Dorsolateral prefrontal cortex (tissue), 122 donors: ENCODE measurements at places on chromosomes 6 and 20.

DNA sequence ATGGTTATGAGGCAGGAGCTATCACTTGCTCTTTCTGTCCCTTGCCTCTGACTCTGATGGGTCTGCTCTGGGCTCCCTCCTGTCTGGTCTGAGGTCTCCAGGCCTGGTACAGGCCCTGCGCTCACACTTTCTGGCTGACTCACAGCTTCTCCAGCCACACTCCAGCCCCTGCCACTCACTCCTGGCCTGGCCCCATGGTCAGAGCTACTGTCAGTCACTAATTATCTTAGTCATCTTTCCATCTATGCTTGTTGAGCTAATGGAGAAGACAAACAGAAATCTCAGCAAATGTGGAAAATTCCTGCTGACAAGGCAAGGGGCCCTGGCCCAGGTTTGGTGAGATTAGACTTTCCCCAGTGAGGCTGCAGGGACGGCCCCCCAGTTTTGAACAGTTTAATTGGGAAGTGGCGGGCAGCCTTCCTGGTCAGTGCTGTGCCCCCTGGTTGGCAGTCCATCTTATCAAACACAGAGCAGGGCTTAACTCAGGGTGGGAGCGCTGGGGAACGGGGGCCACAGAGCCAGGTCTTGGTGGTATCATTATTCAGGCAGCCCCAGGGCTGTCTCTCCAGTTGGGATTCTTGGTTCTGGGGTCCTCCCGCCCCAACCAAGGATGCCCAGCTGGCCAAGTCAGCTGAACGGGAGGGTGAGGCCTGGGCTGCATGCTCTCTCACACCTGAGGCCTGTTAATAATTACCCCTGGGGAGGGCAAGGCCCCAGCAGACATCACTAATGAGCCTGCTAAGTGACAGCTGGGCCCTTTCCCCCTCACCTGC is 63.4 kb downstream of the VEGFA start:
- DNase-seq, result no peak

DNA sequence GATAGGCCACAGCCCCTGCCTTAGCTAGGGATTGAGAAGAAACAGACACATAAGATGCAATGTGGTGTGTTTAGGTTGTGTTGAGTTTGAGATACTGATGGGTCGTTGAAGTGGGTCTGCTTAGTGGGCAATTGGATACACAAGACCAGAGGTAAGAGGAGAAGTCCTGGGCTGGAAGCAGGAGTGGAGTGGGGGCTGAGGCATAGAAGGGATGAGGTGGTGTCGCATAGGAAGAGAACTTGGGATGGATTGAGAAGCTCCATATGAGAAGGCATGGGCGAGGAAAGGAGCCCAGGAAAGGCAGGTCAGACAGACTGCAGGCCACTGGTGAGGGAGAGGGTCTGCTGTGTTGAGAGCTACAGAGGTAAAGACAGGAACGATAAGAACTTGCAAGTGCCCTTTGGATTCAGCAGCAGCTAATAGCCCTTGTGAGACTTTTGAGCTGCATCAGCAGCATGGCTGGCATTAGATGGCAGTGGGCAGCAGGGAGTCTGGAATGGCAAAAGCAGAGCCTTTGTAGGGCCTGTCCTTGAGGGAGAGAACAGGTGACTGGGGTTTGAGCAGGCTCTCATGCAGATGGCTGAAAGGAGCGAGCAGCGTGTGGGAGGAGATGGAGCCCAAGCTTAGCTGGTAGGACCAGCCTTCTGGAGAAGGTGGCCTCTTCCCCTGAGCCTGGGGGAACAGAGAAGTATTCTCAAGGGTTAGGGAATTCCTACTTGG is 33.2 kb downstream of the PLCG1 start:
- DNase-seq, result no peak

GRCh38 chr6:130381012-130381411 is 15.2 kb downstream of the TMEM200A start:
- DNase-seq, result no peak

GRCh38 chr20:49765846-49766541 is 46.6 kb upstream of the SLC9A8 start:
- DNase-seq, result no peak

DNA sequence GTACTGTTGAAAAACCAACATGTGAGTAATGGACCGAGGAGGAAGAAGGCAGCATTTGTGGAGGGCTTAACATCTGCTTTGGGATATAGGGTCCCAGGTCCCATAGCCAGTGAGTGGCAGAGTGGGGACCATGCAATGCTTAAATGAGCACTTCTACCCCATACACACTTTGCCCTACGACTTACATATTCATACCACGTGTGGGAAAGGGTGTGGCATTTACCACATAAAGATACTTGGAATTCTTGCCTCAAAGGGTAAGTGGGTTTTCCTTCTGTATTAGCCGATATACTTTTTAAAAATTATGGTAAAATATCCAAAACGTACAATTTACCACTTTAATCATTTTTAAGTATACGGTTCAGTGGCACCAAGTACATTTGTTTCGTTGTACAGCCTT is 199.3 kb downstream of the BACH2 start:
- no peak for DNase-seq

DNA sequence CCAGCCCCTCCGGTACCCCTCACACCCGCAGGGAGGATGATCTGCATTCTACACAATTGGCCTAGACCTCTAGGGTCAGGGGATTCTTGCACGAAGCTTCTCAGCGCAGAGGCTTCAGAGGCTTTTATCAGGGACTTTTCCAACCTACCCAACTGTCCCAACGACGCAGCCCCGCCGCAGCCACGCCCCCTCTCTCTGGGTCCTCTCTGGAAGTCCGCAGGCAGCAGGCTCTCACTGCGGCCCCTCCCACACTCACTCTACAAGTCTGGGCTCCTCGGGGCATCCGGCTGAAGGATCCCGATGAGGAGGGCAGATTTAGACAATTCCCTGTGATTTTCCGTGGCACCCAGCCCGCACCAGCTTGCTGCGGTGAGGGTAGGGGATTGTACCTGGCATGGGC is 227.7 kb upstream of the RNF24 start:
- DNase-seq, result no peak

- no peak for DNase-seq
Measured at GRCh38 chr20:10042086-10042485, 7.3 kb downstream of the ANKEF1 start.

DNA sequence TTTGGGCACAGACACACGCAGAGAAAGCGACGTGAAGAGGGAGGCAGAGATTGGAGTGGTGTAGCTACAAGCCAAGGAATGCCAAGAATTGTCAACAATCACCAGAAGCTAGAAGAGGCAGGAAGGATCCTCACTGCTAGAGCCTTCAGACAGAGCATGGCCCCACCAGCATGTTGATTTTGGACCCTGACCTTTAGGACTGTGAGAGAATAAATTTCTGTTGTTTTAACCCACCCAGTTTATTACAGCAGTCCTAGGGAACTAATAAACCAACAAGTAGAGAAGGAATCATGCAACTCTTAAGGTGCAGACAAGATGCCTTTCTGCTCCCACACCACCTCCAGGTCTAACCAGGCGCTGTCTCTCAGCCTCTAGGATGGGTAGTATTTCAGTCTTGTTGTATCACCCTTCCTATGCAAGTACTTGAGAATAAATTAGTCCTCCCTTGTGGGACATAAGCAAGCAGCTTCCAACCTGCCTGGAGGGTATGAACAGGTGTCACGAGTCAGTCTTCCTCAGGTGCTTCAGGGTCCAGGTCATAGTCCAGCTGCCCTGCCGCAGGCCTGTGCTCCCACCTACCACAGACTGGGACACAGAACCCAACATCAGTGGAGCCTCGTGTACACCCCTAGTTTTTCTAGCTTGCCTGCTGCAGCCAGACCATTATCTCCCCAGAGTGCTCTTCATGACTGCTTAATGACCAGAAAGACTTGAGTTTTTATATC is 46.4 kb upstream of the CCN2 start:
- DNase-seq, result no peak

GRCh38 chr20:13817342-13817741 is 32.5 kb downstream of the NDUFAF5 start:
- no peak for DNase-seq

- DNase-seq, result no peak
Measured at GRCh38 chr6:138404666-138405337, 779 bp downstream of the HEBP2 start.

DNA sequence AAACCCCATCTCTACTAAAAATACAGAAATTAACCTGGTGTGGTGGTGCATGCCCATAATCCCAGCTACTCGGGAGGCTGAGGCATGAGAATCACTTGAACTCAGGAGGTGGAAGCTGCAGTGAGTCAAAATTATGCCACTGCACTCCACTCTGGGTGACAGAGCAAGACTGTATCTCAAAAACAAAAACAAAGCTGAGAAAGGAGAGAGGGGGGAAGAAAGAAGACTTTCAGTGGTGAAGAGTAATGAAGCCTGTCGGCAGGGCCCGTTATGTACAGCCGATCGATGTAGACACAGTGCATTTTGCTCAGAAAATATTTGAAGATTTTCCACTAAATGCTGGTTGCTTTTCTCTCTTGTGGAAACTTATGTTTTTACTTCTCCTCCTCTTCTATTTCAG is 13.8 kb downstream of the VAPB start:
- DNase-seq, result no peak

- no peak for DNase-seq
Measured at GRCh38 chr6:105645958-105646357, 243.1 kb upstream of the PREP start.

GRCh38 chr6:41284726-41285125 is 1.8 kb downstream of the TREM1 start:
- DNase-seq, result no peak

GRCh38 chr6:10901770-10902169 is 14.9 kb downstream of the SYCP2L start:
- DNase-seq, result no peak

DNA sequence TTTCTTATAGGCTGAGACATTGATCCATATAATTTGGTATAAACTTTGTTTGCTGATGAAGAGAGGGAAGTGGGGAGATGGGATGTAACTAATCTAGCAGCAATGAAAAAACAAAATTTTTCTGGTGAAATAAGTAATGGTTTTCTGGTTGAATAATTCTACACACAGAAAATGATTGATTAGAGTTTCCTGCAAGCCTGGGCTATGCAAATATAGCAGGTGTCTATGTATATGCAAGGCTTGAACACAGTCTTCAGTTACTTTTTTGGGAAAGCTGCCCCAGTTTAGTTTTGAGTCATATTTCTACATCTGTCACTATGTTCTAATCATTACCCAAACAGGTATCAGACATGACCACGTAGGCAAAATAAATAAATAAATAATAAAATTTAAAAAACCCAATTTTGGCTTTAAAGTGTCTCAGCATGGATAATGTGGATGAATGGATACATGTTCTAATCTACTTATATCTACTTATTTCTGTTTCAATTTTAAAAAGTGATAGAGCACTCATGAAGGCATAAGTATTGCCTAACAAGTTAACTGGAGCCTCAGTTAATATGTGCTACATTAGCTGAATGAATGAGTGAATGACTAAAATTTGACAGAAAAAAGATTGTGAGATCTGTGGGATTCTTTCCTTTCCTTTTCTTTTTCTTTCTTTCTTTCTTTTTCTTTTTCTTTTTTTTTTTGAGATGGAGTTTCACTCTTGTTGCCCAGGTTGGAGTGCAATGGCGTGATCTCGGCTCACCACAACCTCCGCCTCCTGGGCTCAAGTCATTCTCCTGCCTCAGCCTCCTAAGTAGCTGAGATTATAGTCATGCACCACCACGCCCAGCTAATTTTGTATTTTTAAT is 37.2 kb upstream of the TFB1M start:
- DNase-seq, result no peak

DNA sequence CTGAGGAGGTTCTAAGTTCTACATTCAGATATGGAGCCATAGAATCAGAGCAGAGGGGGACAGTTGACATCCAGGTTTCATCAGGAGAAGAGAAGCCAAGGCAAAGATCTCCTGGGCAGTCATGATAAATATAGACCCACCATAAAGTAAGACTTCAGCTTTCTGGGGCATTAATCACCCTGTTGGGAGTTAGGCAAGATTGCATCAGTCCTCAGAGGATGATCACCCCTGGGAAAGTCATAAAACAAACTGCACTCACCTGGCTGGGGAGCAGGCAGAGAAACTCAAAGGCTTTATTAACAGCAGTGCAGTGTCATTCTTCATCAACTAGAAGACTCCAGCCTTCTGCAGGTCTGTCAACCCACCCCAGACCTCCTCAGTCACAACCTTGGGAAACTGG is 301.3 kb upstream of the JARID2 start:
- no peak for DNase-seq

- no peak for DNase-seq
Measured at GRCh38 chr6:79614326-79615305, 16.5 kb upstream of the SH3BGRL2 start.

GRCh38 chr6:42278131-42278853 is 60.6 kb upstream of the MRPS10 start:
- DNase-seq, result no peak
